Stimulated activated CD4-positive, alpha-beta T cell treated with anti-CD3 and anti-CD28 coated beads, TNF-alpha, amount 100 ng/mL, for 24 hours (primary cell): ENCODE measurements at places on chromosomes 7 and 10.

DNA sequence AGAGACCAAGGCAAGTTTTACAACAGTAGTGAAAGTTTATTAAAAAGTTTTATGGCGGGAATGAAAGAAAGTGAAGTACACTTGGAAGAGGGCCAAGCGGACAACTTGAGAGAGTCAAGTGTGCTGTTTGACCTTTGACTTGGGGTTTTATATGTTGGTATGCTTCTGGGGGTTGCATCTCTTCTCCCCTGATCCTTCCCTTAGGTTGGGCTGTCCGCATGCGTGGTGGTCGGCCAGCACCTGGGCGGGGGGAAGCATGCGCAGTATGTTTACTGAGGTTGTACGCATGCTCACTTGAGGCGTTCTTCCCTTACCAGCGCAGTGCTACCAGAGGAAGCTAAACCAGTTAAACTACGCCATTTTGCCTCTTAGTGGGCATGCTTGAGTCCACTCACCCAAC, 31.9 kb downstream of the NUP42 start:
- DNase-seq: no peak

DNA sequence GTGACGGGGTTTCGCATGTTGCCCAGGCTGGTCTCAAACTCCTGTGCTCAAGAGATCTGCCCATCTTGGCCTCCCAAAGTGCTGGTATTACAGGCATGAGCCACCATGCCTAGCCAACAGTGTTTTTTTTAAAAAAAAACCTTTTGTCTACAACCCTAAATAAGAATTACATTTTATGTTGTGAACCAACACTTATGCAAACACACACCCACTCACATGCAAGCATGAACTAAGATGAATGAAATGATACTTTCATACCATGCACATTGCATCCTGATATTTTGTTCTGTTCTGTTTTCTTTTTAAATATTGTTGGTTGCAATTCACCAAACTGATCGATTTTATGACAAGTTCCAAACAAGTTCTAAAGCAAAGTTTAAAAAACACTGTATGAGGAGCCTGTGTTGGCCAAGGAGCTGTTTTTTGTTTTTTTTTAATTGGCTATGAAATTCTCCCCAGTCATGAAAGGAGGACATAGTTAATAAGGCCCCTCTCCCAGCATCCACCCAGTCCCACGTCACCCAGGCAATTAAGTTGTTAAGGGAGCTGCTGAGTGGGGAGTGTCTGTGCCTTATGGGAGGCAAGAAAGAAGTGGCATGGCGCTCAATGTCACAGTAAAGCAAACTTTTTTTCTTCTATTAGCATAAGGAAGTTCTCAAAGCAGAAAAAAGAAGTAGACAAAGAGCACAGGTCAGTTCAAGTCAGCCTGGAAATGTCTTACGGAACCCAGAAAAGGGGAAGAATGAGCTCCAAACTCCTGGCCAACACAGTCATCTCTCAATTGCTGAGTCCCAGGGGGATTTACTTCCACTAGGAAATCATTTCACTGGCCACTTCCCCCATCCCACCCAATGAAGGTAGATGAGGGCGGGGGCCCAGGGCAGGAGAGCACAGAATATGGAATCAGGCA, 50.1 kb downstream of the NOD1 start:
- no peak for DNase-seq

GRCh38 chr7:39416866-39417265, 149.3 kb upstream of the YAE1 start:
- no peak for DNase-seq

DNA sequence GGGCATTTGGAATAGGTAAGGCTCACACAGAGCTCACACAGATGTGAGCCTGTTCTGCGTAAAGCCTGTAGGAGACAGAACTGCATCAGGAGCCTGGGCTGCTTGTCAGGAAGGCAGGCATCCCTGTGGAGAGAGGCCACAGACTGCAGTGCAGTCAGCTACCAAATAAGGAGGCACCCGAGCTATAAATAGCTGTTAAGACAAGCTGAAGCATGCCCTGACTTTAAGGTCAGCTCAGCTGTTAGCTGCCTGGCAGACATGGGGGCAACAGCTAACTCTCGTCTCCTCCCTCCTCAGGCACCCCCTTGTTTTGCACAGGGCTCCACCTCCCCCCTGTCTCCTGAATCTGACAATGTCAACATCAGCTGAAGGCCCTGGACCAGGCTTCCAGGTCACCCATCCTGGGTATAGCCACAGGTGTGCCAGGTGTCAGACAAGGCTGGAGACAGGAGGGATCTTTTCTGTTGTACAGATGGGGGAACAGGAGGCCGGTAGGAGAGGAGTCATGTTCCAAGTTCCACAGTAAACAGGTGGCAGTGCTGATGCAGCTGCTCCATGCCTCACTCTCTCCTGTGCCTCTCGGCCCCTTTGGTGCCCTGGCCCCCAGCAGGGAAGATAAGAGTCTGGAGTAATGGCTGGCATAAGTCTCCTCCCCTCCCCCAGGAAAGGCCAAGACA, 27.6 kb upstream of the MKRN1 start:
- no peak for DNase-seq

DNA sequence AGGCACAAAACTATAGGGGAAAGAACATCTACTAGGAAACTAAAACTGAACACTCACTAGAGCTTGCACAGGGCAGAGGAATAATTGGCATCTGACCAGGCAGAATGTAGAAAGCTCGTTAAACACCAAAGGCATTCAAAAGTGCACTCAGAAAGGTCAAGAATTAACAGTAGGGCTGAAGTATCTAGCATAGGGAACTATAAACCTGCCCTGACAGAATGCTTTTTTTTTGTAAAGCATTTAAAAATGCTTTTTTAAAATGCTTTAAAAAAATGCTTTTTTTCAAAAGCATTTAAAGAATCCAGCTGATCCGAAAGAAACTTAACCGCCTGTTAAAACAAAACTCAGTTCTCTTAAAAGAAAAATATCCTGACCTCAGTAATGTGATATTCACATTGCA, 74.6 kb upstream of the EGFR start:
- DNase-seq: no peak

DNA sequence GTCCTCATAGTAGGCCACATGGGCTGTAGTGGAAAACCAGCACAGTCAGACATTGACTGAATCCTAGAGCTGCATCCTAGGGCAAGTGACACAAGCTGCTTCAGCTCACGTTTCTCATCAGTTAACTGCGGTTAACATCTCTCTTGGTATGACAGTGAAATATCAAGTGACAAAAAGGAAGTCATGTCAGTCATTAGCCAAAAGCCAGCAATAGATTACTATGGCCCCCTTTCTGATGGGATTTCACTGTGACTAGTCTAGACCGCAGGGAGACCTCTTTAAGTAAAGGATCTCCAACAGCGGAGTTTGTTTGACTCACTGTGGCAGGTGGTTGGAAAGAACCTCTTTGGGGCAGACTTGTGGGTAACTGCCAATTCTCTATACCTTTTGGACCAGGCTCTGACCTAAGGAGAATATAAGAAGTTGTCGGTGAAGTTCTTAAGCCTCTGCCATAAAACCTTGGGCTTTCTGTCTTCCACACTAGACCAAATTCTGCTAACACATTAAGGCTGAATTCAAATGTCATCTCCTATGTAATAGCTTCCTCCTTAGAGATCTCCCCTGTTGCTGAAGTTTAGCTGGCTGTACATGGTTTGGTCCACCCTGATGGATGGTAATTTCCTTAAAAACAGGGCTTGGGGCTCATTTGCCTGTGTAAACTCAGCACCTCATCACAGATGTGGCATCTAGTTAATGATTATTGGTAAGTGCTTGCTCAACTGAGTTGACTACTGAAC, 115.3 kb downstream of the SGMS1 start:
- DNase-seq: no peak

DNA sequence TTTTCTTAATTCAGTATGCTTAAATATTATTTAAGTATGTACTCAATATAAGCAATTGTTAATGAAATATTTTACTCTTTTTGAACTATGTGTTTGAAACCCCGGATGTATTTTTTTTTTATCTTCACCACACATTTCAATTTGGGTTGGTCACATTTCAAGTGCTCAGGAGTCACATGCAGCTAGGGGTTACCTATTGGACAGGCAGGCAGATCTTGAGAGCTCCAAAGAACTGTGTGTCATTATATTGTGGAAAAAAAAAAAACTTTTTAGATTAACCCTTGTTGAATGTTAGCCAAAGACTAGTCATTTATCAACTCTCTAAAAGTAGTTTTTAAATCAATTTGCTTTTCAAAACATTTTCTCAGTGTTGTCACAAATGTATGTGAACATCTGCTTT, 37.2 kb downstream of the IKZF1 start:
- DNase-seq: no peak

DNA sequence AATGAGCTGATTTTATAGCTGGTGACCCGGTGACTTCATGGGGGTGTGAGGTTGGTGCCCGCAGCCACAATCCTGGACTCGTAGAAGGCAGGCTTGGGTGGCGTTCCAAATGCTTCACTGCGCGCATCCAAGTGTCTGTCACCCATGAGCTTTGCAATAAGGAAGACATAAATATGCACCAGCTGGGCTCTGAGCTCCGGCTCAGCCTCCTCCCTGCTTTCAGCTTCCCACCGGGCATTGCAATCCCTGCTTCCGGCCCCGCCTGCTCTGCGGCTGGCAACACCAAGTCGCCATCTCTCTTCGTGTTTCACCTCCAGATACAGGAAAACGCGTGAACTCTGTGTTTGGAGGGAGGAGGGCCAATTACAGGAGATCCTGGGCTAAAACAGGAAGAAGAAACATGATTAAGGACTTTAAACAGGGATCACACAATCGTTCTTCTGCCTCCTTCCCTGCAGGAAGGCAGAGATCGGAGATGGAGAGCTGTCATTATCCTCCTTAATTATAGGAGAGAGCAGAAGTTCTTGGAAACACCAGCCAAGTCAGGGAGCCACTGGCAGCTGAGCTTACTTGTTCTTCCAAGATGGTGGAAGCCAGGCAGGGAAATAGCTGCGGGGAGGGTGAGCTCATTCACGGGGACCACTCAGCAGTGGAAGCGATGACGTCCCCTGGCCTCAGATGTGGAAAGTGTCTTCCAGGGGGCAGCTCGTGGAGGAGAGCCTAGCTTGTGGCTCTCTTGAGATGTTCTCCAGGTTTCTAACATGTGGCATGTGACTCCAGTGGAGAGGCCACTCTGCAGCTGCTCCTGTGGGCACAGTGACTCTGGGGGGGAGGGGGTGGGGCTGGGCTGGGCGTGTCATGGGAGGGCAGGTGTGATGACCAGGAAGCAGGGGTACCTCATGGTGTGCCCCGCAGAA, 134.9 kb downstream of the CAMK1D start:
- DNase-seq: no peak

GRCh38 chr7:134364619-134365037, 47.9 kb upstream of the SLC35B4 start:
- no peak for DNase-seq

- no peak for DNase-seq
These were observed 35.4 kb downstream of the MALSU1 start for GRCh38 chr7:23334482-23335056.

- no peak for DNase-seq
These were observed 12.6 kb downstream of the FKBP6 start for GRCh38 chr7:73340514-73340913.

GRCh38 chr7:80724249-80724871, 85.9 kb downstream of the CD36 start:
- DNase-seq: no peak

GRCh38 chr10:99845837-99846382, 63.5 kb downstream of the ABCC2 start:
- peak; percentile 67 for DNase-seq

DNA sequence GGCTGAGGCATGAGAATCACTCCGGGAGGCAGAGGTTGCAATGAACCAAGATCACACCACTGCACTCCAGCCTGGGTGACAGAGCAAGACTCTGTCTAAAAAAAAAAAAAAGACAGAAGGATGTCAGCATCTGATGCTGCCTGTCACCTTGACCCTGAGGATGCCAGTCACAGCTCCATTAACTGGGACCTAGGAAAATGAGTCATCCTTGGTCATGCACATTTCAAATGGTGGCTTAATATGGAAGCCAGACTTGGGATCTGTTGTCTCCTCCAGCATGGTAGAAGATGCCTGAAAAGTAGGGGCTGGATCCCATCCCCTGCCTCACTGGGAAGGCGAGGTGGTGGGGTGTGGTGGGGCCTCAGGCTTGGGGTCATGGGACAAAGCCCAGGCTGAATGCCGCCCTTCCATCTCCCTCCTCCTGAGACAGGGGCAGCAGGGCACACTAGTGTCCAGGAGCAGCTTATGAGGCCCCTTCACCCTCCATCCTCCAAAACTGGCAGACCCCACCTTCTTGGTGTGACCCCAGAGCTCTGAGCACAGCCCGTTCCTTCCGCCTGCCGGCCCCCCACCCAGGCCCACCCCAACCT, 1.3 kb downstream of the NOS3 start:
- DNase-seq: no peak

DNA sequence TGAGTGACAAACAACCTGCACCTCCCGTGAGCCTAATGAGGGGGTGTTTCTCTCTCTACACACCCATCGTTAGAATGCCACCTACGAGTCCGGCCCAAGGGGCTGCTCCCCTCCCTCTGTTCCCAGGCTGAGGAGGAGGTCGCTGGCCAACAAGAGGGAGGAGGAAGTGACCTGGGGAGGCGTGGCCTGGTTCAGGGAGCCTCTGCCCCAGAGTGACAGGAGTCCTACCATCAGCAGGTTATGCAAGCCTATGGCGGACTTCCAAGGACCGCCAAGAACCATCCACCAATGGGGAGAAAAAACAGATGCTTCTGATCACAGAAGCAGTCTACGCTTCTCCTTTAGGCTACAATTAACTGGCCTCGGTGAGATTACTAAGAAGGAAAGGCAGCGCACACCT, 12.3 kb upstream of the EGFR start:
- DNase-seq: no peak

- DNase-seq: no peak
These were observed 18.9 kb upstream of the ZNF212 start for GRCh38 chr7:149220534-149220933.

- no peak for DNase-seq
These were observed 46.3 kb downstream of the VIPR2 start for GRCh38 chr7:159098424-159098786.

GRCh38 chr10:17981766-17982380, 30.2 kb downstream of the SLC39A12 start:
- DNase-seq: no peak

GRCh38 chr7:335358-336148, 45.6 kb downstream of the FOXL3 start:
- DNase-seq: no peak
